Umbilical cord (tissue), 2 donors: ENCODE measurements at places on chromosomes 1 and 21. TPM values are rescaled to one million over a fixed set of nuclear protein-coding genes. Genes with fewer than 3 reads are reported as not detected.

GRCh38 chr1:208510192-208510952 lies 266.2 kb upstream of the PLXNA2 start:
- peak; percentile 12 for DNase-seq

DNA sequence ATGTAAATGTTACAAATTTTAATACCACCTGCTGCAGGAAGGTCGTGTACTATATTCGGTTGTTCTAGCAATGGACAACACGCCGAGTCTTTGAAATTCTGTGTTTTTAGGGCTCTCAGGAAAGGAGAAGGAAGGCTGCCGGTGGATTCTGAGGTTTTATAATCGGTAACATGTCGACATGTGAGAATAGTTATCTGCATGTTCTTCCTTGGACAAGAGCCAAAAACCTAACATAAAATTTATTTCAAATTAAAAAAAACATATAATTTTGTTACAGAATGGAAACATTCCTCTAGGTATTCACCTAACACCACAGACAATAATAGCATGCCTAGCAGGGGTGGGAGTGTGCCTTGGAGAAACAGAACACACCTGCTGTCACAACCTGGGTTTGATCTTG lies 4.8 kb downstream of the PSMG1 start:
- DNase-seq: no peak

DNA sequence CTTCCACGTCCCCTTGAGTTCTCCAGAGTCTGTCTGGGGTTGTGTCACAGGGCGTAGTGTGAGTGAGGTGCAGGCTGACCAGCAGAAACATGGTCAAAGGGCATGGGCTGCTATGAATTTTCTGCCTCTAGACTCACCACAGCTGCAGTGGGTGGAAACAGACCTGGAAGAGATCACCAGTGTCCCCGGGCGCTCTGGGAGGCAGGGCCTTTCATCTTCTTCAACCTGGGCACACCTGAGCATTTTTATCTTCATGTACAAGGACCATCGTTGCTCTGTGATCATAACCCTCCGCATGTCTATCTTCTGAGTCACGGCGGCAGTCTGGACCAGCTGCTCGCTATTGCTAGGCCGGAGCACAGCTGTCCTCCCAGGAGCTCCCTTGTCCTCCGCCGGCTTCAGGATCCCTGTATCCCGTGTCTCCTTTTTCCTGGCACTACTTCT lies 29.6 kb downstream of the DEGS1 start:
- no peak for DNase-seq

DNA sequence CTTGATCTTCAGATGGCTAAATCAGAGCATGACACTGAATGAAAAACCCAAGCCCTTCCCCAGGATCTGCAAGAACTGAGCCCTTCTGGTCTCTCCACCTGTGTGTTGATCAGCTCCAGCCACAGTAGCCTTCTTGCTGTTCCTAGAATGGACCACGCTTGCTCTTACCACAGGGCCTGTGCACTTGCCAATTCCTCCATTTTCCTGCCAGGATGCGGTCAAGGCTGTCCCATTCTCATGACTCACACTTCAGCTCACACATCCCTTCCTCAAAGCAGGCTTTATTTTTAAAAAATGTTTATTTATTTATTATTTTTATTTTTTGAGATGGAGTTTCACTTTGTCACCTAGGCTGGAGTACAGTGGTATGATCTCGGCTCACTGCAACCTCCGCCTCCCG lies 43.6 kb upstream of the GRHL3 start:
- no peak for DNase-seq

- no peak for DNase-seq
Observed at GRCh38 chr1:113281550-113281949, 108.8 kb upstream of the MAGI3 start.

GRCh38 chr1:110057963-110058518 lies 12.4 kb downstream of the ALX3 start:
- DNase-seq: no peak

DNA sequence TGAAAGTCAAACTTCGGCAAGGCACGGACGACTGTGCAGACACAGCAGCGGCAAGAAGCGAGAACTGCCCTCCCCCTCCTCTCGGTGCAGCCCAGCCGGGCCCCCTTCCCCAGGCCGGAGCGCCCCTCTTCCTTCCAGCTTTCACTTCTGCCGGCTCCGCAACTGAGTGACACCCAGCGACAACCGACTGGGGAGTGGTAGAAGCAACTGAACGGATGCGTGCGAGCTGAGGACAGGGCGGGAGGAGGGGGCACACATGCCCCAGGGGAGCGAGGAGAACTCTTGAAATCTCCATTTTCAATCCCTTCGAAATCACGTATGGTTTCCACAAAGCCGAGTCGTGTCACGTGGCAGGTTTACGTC lies 146.6 kb downstream of the PGBD5 start:
- no peak for DNase-seq

DNA sequence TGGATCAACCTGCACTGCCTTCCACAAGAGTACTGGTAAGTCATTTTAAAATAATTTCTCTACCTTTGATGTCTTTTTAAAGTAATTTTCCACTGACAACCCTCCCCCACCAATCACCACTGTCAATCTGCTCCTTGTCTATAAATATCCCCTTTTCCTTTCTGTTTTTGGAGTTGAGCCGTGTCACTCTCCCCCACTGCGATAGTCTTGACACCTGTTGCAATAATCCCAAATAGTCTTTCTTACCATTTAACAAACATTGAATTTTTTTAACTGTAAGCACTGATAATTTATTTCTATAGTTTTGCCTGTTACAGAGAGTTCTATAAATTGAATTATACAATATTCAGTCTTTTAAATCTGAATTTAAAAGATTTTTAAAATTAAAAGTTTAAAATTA lies 420.9 kb downstream of the COL11A1 start:
- no peak for DNase-seq

DNA sequence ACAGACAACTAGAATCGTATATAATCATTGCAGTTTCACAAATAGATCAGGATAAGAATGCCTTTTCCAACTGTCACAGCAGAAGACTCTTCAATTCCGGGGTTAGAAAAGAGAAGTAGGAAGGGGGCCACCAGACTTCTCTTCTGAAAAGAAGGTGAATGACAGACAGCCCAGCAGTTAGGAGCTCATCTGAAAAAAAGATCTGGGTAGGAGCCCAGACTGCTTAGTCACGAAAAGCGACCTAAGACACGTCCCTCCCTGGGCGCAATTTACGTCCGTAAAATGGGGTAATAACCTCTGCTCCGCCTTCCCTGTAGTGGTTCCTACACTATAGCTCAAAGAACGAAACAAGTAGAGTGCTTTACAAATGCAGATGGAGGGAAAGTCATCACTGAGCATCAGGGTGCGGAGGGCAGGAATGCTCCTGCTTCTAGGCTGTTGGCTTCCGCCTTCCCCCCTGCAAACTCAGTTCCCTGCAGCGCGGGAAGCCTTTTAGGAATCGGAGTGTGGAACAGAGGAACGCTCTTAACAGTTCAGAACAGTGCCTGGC lies 582 bp downstream of the ORC1 start:
- DNase-seq: no peak

- DNase-seq: no peak
Observed at GRCh38 chr1:181595234-181595633, 111.9 kb downstream of the CACNA1E start.

- no peak for DNase-seq
Observed at GRCh38 chr1:31702836-31703404, 897 bp downstream of the COL16A1 start.

DNA sequence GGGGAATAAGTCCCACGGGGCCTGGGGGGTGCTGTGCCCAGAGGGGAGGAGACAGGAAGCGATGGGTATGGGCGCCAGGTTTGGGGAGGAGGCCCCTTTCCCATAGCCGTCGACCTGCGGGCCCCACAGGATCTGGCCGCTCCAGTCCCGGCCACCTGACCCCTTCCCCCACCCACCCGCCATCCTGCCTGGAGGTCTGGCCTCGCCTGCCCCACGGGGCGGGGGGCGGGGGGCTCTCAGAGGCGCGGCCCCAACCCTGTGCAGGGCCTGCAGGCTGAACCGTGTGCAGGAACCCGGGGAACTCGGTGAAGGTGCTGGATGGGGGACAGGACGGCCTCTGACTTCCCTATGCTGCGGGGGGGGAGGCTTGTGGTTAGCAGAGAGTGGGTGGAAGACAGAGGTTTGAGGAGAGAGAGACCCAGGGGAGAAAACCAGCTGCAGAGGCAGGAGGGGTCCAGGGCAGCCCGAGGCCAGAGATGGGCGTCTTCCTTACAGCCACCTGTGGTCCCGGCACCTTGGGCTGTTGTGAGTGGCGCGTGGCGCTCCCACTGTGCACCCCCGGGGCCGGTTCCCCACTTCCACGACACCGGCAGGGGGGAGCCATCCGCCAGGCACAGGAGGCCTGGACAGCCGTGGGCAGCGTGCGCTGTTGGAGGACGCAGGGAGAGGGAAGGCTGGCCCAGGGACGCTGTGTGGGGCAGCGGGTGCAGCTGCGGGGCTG lies 2.5 kb upstream of the TNFRSF18 start:
- no peak for DNase-seq

DNA sequence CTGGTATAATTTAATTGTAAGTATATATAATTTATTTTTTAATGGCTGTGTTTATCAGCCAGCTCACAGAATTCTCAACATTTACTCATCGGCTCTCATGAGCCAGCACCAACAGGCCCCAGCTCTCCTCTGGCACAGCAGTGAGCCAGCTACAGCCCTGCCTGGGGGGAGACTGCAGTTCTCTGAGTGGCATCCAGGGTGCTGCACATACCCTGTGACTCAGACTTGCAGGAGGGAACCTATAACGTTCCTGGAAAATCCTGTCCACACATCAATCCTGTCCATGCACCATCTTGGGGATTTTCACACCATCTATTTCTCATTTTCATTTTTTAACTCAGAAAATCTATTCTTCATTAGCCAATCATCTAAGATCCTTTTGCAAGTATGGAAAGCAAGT lies 36.5 kb downstream of the FHAD1 start:
- DNase-seq: no peak

GRCh38 chr21:31644643-31645042 lies 14.8 kb upstream of the SOD1 start:
- DNase-seq: no peak

DNA sequence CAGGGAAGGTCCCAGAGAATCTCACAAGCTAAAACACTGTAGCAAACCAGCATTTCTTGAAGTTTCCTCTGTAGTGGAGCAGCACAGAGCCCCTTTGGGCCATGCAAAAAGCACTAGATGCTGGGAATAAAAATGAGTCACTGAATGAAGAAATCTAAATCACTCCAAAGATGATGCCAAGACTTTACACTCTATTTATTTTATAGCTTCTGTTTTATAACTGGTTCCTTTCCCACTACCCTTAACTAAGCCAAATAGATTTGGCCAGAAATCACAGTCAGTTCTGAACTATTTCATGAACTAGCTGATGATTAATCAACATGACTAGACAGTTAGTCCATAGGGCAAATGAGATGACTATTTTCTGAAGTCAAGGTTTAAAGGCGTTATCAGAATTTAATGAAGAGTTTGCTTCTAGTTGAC lies 89.5 kb downstream of the SCMH1 start:
- peak; percentile 79 for DNase-seq

GRCh38 chr21:38219049-38219628 lies 37.7 kb upstream of the KCNJ15 start:
- DNase-seq: peak; percentile 76

DNA sequence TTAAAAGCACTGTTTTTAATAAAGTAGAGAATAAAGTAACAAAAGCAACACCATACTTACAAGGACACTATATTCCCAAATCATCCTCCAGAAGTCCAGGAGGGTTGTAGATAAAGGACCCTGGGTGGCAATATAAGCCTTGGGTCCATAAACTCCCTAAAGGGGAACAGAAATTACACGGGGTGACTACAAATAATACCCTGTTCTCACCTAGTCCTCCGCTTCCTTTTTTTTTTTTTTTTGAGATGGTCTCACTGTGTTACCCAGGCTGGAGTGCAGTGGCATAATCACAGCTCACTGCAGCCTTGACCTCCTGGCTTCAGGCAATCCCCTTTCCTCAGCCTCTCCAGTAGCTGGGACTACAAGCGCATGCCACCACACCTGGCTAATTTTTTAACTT lies 13.1 kb downstream of the PTPN22 start:
- no peak for DNase-seq

- DNase-seq: no peak
Observed at GRCh38 chr1:87834941-87835340, 506.3 kb downstream of the LMO4 start.

DNA sequence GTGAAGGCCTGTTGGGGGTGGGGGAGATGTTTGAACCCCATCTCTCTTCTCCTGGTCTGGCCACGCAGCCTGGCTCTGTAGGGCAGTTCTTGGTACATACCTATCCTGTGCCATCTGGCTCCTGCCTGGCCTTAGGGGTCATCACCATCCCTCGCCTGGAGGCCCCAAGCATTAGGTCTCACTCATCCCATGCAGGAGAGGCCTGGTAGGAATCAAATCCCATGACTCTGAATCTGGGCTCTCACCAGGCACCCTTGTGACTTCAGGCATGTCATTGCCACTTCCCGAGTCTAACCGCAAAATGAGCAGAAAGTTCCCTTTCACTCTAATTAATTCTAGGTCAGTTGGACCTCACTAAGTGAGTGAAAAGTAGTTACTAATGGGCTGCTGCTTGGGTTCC lies 37.2 kb downstream of the ETNK2 start:
- DNase-seq: no peak

GRCh38 chr1:1237874-1238701 lies 6.1 kb downstream of the B3GALT6 start:
- DNase-seq: no peak

- DNase-seq: no peak
Observed at GRCh38 chr1:92929461-92929860, 31.8 kb downstream of the DIPK1A start.

Gene WNT3A
- not detected for total RNA-seq

Gene C8A
- total RNA-seq: not detected

Gene PPFIA4
- total RNA-seq: 23.1 TPM

Gene CFAP74
- 4.6 TPM for total RNA-seq

Gene IL19
- total RNA-seq: not detected

Gene AVPR1B
- total RNA-seq: 0.72 TPM

Gene GNAT2
- total RNA-seq: not detected

Gene KRTAP21-2
- not detected for total RNA-seq

Gene KCNJ9
- total RNA-seq: not detected

Gene OLIG2
- not detected for total RNA-seq

Gene RAB7B
- 5.8 TPM for total RNA-seq

Gene MIXL1
- 1.4 TPM for total RNA-seq

Gene PRRX1
- 7.9 TPM for total RNA-seq

Gene CFHR4
- total RNA-seq: not detected
